GM04504 (cell line): ENCODE measurements at places on chromosomes 12 and 14.

DNA sequence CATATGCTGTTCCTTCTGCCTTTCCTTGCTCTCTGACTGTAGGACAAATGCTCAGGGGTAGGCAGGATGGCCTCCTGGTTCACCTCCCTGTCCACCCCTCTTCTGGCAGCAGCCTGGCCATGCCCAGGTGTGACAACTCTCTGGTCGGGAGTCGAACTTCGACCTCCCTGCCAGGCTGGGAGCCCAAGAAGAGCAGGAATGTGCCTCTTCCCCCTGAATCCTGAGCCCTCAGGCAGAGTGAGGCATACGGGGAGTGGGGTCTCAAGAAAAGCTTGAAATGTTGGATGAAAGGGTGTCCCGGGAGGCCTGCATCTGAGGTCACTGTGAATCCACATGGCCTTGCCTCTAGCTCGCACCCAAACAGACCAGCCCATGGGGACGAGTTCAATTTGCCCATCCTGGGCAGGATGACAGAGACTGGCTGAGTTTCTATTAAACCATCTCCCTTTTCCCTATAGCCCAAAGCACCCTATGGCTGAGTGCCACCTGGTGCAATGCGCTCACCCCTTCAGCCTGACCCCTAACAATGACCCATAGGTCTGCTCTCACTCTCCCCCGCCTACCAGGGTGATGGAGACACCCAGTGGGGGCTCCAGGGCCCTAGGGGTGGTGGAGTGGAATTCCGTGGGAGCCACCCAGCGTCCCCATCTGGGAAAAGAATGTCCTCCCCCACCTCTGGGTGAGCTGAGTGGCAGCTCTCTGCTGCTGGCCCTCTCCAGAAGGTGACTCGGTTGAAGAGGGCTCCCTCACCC lies 52.9 kb upstream of the DIO3 start:
- DNase-seq: no peak

- DNase-seq: no peak
Observed at GRCh38 chr12:28180786-28181185, 9.5 kb upstream of the CCDC91 start.

GRCh38 chr14:68885226-68886108 lies 92.6 kb upstream of the ZFP36L1 start:
- no peak for DNase-seq

DNA sequence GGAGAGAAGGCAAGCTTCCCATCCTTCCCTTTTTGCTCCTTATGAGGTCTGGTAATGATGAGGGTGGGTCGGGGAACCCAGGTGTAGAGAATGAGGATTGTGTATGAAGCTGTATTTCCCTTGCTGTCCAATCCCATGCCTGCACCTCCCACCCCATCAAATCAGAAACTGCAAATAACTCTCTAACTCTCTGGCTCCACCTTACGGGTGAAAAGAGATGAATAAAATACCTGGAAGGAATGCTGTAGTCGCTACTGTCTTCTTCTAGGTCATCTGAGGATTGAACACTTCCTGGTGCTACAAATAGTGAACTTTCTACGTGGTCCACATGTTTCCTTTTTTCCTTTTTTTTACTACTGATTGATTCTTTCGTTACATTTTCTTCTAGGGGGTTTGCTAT lies 38.9 kb upstream of the DICER1 start:
- DNase-seq: no peak

DNA sequence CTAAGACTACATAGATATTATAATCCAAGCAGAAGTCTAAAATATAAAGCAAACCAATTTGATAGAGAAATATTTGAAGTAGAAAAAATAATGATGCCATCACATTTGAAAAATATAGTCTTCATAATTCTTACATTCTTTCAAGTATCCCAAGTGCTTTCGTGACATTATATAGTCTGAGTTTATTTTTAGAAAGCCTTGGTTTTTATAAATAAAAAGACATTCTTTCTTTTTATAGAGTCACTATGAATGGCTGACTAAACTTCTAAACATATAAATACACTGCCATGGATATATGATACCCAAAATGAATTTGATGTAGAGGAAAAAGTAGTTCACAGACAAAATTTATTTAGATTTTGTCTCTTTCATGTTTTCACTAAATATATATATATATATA lies 135.1 kb upstream of the PDZRN4 start:
- no peak for DNase-seq

DNA sequence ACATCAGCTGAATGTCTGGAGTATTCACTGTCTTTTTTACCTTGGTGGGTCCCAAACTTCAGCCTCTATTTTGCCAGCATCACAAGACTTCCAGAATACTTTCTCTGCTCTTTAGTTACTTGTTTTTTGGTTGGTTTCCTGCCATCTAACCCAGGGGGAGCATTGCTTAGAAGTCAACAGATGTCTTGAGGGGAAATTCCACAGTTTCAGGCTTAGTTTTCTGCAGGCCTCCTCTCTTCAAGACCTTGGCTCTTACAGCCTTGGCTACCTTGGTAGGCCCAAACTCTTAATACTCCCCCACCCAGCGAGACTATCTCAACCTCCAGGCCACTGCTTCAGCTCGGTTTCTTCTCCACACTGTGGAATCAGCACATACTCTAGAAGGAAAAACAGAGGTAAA lies 41.7 kb downstream of the NEDD1 start:
- DNase-seq: no peak

DNA sequence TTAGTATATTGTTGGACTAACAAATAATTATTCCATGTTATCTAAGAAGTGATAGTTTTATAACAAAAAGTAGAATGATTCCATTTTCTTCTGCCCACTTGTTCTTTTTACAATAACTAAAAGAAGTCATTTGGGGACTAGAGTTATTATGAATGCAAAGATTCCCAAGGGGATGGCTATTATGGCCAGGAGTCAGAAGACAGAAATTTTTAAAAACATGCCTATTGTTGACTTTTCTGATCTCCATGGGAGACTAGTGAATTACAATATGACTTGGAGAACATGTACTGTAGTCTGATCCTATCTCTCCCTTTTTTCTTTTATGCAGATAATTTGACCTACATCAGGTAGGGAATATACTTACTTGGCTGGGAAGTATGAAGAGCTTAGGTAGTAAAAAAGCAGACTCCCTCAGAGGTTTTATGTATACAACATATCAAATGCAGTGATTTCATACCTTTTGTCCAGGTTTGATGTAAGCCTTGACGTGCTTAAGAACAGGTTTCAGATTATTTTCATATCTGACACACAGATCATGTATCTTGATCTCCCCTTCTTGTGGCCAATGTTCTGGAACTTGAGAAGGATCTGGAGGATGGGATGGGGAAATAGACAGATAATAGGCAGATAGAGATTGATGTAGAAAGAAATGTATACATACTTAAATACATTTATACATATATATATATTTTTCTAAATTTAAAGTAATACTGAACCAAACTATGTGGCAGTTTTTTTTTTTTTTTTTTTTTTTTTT lies 41.0 kb upstream of the KCNJ8 start:
- DNase-seq: no peak

DNA sequence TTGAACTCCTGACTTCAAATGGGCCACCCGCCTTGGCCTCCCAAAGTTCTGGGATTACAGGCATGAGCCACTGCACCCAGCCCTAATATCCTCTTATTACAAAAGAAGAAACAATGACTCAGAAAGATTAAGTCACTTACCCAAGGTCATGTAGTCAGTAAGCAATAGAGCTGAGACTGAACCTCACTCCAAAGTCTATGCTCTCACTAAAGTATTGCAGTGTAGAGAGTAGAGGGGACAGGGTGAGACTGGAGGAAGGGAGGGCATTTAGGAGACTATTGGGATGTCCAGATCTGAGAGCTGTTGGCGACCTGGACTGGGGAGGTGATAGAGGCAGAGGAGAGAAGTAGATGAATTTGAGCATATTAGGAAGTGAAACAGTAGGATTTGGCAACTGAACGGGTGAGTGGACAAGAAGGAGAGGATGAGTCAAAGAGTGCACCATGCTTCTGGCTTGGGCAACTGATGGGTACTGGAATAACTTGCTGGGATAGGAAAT lies 11.8 kb downstream of the P2RX7 start:
- DNase-seq: no peak

DNA sequence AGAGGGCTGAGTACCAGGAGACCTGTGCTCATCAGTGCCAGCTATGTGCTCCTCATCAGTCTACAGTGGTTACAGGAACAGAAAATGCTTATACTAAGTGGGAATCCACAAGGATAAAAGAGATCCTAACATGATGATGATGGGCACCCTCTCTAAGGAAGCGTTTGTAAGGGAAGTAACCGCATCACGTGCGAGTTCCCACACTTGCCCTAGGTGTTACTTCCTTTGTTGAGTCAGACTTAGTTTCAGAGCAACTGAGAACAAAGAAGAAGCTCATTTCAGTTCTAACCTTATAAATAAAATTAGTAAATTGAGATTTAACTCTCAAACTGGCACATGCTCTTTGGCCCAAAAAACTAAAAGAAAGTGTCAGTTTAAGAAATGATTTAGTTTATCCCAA lies 956.4 kb upstream of the TMEM132C start:
- no peak for DNase-seq

DNA sequence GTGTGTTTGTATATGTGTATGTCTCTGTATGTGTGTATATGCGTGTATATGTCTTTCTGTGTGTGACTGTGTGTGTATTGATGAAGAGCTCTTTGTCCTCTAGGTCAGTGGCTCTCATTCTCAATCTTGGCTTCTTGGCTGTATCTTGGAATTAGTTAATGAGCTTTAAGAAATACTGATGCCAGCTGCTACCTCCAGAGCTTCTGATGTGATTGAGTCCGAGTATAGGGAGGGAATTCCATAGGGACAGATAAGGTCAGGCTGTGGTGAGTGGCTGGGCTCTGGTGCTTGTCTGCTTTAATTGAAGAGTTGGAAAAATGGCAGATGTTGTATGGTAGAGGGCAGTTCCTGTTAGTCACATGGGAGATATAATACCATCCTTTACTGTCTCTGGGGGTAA lies 140.1 kb downstream of the C12orf75 start:
- DNase-seq: no peak

DNA sequence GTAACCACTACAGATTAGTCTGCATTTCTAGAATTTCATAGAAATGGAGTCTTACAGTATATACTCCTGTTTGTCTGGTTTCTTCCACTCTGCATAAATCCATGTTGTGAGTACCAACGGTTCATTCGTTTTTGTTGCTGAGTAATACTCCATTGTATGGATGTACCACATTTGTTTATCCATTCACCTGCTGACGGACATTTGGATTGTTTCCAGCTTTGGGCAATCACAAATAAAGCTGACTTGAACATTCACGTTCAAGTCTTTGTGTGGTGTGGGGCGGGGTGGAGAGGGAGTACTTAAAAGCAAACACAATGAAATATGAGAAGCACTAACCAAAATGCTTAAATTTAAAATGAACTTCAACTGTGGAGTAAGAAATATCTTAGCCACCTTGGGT lies 7.1 kb downstream of the HECTD4 start:
- DNase-seq: no peak

DNA sequence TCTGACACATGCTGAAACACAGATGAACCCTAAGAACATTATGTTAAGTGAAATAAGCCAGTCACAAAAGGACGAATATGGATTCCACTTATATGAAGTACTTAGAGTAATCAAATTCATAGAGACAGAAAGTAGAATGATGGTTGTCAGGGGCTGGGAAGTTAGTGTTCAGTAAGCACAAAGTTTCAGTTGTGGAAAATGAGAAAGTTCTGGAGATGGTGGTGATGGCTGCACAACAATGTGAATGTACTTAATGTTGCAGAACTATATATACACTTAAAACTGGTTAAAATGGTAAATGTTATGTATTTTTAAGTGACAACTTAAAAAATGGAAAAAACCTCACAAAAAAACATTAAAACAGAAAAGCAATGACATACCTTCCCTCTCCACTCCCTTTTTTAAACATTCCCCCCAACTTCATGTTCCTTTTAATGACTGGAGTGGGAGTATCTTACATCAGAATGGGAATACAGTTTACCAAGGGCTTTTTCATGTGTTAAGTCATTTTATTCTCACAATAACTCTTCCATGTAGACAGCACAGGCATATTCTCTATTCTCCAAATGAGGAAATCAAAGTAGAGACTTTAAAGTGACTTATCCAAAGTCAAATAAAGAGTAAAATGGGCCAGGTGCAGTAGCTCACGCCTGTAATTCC lies 24.0 kb downstream of the BTBD7 start:
- no peak for DNase-seq
